ENCODE measurements at places on chromosomes 3 and 15.

DNA sequence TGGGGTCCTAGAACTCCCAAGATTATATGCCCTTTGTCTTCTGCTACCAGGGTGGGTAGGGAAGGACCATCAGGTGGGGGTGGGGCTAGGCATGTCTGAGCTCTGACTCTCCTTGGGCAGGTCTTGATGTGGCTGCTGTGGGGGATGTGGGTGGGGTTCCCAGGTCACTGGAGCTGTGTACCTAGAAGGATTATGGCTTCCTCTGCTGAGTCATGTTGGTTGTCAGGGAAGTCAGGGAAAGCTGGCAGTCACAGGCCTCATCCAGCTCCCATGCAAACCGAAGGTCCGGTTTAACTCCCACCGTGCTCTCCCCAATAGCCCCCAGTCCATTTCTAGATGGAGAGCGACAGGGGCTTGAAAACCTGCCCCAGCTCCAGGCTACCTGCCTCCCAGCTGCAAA lies 35.2 kb downstream of the EID1 start:
- DNase-seq: no peak

DNA sequence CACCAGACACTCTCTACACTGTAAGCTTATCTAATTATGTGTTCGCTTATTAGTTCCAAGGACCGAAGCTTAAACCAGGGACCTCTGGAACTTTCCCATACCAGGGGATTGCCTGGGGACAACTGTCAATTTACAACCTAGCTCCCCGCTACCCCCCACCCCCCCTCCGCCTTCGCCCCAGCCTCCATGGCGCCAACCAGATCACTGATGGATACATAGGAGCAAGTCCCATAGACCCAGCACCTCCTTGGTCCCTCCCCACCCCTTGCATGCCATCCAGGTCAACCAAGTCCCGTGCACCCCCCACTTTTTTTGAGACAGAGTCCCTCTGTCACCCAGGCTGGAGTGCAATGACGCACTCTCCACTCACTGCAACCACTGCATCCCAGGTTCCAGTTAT lies 930 bp upstream of the PDCD7 start:
- no peak for DNase-seq

DNA sequence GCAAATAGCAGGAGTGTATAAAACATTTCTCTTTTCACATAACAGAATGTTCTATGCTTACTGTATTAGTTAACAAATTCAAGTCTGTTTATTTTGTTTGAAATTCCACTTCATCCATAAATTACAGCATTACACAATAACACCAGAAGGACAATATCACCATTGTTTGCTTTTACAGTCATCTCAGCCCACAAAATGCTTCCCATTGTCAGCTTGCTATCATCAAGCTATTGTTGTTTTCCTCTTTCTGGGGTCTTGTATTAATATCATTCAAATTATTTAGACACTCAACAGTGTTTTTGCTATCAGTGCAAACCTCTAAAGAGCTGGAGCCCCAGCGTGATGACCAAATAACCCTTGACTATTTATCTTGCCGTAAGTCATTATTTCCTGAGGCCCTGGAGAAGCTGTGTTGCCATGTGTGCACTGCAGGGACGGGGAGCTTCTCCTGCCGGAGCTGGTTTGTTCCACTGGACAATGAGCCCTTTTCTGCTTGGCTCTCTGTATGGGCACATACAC lies 1.1 kb downstream of the SAMMSON start:
- DNase-seq: peak; percentile 55

- DNase-seq: no peak
Observed at GRCh38 chr3:4735243-4735642, 242.1 kb downstream of the ITPR1 start.

DNA sequence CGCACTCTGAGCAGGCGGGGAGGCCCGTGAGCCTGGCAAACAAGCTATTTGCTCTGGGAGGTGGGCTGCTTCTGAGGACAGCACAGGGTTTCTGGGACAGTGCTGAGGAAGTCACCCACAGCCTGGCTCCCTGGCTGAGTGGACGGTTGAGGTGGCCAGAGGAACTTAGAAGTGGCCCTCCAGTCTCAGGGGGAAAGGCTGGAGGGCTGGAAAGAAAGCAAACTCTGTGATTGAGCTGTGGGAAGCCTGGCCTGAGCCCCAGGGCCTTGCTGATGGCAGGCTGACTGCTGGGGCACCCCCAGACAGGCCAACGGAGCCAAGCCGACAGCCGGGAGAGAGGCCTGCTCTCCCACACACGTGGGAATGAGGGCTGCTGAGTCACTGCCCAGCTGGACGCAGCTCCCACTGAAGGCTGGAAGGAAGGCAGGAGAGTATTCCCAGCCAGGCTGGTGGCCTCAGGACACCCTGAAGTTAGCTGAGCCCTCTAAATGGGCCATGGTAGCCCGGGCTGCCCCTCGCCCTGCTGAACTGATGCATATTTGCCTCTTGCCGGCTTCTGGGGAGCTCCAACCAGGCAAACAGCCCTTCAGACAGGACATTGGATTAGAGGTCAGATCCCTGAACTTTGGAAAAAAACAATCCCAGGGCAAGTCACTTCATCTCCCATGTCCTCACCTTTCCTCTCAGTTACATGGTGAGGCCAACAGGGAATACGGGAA lies 98.0 kb upstream of the TLE3 start:
- no peak for DNase-seq

GRCh38 chr3:31884251-31884650 lies 96.8 kb downstream of the OSBPL10 start:
- no peak for DNase-seq

DNA sequence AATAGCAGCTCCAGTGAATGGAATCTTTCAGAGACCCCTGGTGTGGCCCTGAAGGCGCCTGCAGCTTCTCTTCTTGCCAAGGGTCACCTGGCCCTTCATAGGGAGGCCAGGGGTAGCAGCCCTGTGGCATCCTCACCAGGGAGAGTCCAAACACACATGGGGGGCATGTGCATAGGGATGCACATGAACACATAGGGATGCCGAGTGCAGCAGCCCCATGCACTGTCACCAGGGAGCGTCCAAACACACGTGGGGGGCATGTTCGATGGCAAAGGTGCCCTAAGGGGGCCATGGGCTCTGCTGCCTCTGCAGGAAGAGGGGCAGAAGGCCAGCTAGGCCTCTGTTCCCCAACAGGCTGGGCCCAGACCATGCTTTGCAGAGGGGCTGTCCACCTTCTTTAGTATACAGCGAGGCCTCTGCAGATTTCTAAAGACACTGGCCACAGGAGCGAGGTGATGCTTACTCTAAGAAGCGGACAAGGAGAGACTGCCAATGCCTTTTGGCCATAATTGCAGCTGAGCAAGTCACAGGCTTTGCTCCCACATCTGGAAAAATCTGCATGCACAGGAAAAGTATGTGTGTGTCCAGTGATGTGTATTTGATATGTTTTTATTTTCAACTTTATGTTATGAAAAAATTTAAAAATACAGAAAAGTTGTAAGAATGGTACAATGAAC lies 21.0 kb downstream of the ANAPC13 start:
- no peak for DNase-seq

DNA sequence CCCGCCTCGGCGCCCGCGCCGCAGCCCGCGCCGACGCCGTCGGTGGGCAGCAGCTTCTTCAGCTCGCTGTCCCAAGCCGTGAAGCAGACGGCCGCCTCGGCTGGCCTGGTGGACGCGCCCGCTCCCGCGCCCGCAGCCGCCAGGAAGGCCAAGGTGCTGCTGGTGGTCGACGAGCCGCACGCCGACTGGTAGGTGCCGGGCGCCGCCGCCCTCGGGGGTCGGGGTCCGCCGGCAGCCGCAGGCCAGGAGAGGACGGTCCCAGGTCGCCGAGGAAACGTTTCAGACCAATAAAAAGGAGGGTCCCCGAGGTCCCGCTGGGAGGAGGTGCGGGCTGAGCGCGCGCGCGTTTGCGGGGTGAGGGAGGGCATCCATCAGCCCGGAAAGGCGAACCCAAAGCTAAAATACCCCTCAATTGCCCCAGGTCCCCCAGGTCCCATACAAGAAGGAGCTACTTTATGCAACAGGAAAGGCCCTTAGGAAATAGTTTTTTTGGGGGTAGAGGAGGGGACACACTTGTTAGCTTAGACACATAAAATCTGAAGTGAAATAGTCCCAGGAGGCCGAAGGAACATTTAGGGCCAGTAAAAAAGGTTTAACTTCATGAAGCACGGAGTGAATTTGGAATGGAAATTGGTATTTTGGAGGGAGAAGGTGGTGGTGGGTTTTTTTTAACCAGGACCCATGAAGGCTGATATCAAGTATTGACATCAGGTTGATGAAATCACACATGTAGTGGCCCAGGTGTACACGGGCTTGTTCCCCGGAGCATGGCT lies 739 bp downstream of the SYN2 start:
- DNase-seq: no peak

DNA sequence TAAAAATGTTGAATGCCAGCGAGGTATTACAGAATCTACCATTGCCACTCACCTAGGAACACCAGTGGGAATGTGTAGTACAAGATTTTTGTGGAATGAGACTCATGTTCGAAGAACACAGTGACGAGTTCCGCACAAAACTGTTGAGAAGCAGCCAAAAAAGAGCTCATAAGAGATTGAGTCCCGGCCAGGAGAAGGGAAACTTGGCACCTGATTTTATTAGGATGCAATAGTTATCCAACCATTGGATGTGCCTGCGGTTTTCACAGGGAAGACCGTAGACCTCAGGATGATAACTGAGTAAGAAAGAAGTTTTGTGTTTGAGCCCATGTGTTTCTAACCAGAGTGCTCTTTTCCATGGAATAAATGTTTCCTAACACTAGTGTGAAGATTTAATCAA lies 88.9 kb downstream of the PTPRG start:
- DNase-seq: no peak

- no peak for DNase-seq
Observed at GRCh38 chr3:102129760-102130608, 280.7 kb downstream of the NFKBIZ start.

GRCh38 chr3:38102444-38102814 lies 34.5 kb downstream of the ACAA1 start:
- no peak for DNase-seq

DNA sequence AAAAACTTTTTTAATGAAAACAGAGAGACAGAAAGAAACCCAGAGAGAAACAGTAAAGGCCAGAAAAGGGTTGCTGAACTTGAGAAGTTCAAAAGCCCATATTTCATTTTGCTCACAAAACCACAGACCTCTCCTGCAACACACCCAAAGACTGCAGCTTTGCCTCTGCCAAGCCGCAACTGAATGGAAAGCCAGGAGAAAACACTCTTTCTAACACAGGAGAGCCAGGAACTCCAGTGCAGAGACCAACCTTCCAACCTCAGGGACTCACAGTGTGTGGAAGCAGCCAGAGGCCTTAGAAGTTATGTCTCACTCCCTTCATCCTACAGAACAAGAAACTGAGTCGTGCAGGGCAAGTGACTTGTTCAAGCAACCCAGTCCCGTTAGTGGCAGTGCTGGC lies 163.1 kb upstream of the HES1 start:
- DNase-seq: no peak

Data from COR-L47 (cell line).